ENCODE measurements at places on chromosomes 2 and 18.
A peak's percentile ranks its signal among the peaks of the same experiment; 100 is the strongest.

GRCh38 chr18:28112056-28112470 is 64.9 kb downstream of the CDH2 start:
- peak; percentile 87 for DNase-seq

DNA sequence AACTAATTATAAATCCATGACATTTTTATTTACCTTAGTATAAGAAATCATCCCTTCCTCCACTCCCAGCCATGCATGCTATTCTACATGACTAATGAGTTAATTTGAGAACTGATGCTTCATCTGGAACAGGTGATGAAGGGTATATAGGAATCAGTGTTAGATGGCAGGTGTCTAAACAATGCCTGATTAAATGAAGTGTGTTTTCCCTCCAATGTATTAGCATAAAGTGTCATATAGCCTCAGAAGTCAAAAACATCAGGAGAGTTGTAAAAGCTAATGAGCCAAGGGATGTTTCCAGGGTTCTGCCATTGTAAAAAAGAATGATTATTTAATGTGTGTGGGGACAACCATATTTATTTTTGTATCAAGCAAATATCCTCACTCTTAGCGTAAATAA is 913.8 kb downstream of the DCC start:
- no peak for DNase-seq

- no peak for DNase-seq
These were observed 826.5 kb upstream of the PIK3C3 start for GRCh38 chr18:41128545-41128944.

DNA sequence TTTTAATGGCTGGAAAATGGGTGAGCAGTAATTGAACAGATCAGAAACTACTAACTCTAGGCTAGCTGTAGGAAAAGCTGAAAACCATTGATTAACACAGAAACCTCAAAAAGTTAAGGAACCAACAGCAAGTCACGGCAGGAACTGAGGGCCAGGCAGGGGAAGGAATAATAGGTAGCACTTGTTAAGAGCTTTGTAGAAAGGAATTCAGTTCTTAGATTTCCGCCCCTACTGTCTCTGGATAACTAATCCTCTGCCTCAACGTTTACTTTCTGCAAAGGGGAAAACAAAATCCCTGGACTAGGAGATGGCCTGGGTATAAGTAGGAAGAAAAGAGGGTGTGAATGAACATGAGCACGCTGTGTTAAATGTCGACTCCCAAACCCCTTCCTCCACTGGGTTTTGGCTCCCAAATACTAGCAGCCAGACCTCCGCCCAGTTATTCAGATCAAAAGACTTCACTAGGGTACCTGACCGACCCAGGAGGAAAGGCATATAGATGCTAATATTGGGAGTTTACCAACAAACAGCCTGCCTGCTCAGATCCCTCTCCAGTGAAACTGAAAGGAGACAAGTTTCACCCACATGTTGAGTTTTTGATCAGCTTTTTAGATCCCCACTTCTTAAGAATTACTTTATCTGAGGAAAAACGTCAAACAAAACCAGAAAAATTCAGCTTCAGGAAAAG is 12.4 kb downstream of the SMAD2 start:
- no peak for DNase-seq

DNA sequence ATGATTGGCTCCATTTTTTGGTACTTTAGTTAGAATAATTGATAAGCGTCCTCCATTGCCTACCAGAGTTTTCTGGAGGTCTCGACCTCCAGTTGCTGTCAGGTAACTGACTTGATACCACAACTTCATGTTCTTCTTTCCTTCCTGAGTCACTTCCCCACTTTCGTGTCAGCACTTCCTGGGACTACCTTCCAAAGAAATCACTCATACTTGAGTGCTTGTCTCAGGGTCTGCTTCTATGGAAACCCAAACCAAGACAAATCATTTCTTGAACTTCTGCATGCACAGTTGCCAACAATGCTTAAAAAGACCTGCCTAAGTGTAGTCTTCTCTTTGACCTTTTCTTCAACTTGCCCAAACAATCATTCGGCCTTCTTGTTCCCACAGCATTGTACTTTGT is 210.3 kb upstream of the ETAA1 start:
- no peak for DNase-seq

GRCh38 chr18:78073275-78073674 is 823.6 kb downstream of the GALR1 start:
- DNase-seq, result no peak

DNA sequence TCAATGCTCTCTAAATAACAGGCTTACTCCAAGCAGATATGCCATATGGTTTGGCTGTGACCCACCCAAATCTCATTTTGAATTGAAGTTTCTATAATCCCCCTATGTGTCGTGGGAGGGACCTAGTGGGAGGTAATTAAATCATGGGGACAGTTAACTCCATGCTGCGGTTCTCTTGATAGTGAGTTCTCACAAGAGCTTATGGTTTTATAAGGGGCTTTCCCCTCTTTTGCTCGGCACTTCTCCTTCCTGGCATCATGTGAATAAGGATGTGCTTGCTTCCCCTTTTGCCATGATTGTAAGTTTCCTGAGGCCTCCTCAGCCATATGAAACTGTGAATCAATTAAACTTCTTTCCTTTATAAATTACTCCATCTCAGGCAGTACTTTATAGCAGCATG is 302.7 kb upstream of the ZC3H15 start:
- DNase-seq, result no peak

GRCh38 chr2:181947273-181947672 is 38.4 kb upstream of the PPP1R1C start:
- no peak for DNase-seq

GRCh38 chr2:54899576-54900200 is 150.6 kb downstream of the RTN4 start:
- DNase-seq, result peak; percentile 79

- no peak for DNase-seq
These were observed 176.7 kb downstream of the ST6GAL2 start for GRCh38 chr2:106709229-106709628.

GRCh38 chr2:40043641-40044040 is 264.6 kb upstream of the THUMPD2 start:
- DNase-seq, result no peak

DNA sequence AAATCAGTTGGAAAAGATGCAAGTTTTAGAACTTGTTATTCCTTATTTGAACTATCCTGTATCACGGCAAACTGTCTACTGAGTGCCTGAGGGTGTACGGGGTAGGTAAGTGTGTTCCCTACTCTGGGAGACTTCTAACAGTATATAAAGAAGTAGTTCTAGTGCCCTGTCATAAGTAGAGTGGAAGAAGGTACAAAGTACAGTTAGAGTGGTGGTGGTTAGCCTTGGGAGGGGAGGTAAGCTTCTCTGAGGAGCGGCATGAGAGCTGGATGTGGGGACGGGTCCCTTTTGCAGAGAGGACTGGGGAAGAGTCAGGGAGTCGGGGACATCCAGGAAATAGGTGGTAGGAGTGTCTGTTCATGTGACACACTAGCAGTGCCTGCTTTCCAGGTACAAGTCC is 48.5 kb downstream of the DGKD start:
- DNase-seq, result no peak

- no peak for DNase-seq
These were observed 101.5 kb upstream of the SETBP1 start for GRCh38 chr18:44579028-44579702.

DNA sequence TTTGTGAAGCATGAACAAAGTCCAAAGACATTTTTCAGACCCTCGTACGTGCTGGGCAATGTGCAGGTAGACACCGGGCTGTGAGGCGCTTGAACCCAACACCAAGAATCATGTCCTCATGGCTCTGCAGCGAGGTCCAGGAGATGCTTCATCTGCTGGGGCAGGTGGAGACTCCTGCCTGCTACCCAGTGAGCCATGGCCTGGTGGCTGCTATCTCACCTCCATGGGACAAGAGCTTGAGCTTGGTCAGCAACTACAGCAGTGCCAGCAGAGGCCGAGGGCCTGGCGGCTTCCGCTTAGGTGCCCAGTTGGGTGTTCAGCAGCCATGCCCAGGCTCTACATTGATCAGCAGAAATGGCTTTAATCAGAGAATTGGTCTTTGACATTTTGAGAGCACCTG is 281.0 kb upstream of the HS6ST1 start:
- no peak for DNase-seq

DNA sequence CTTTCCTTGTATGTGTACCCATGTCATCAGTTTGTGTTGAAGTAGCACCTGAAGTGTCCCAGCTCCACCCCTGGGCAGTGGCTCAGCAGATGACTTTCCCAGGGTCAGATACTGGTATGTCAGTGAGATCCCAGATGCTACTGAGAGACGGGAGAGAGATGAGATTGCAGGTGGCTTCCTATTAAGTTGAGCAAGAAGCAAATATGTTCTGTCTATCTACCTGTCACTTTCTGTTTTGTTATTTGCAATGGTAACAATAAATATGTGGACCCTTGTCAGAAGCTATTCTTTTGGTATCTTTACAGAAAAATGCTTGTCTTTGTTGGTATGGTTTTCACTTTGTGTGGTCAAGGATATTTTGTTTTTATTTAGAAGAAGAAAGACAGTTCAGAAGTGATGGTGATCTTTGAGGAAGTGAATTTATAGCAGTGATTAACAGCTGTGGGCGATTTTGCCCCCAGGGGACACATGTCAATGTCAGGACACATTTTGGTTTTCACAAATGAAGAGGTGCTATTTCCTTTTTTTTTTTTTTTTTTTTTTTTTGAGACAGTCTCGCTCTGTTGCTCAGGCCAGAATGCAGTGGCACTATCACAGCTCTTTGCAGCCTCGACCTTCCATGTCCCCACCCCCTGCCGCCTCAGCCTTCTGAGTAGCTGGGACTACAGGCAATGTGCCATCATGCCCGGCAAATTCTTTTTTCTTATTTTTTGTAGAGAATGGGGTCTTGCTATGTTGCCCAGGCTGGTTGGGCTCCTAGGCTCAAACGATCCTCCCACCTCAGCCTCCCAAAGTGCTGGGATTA is 21.4 kb downstream of the MGAT5 start:
- no peak for DNase-seq

DNA sequence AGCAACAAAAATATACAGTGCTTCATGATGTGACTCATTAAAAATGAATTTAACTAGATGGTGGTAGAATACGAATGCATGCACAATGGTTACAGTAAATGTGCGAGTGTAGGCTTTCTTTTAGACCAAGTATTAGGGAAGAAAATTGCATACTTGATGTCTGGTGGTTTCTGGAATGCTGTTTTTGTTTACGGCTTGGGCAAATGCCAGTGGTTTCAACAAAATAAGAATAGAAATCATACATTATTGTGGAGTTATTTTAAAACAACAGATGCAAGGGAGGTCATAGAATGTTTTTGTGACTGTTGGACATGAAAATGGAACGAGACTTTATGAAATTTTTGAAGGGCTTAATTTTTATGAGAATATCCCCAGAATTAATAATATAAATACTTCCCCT is 580.9 kb downstream of the PLCL1 start:
- DNase-seq, result no peak

DNA sequence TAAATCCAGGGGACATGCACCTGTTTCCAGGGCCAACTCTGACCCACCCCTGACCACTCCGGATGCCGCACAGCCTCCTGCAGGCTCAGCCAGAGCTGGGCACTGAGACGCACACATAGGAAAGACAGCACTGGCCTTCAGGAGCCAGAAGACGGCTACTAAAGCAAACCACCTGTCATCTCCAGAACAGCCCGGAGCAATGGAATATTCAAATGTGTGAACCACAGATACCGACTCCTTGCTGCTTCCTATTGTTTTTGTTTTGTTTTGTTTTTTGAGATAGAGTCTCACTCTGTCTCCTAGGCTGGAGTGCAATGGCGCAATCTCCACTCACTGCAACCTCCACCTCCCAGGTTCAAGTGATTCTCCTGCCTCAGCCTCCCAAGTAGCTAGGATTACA is 94.0 kb downstream of the LAMA1 start:
- no peak for DNase-seq

- no peak for DNase-seq
These were observed 146.0 kb upstream of the SH3BP4 start for GRCh38 chr2:234805836-234806235.

GRCh38 chr2:71813315-71813714 is 334.3 kb downstream of the CYP26B1 start:
- no peak for DNase-seq

- no peak for DNase-seq
These were observed 27.4 kb upstream of the CUL3 start for GRCh38 chr2:224612578-224612977.

GRCh38 chr2:170258382-170258781 is 80.4 kb downstream of the MYO3B start:
- no peak for DNase-seq

- peak; percentile 94 for DNase-seq
These were observed 18.7 kb downstream of the SMIM21 start for GRCh38 chr18:75408554-75409506.

DNA sequence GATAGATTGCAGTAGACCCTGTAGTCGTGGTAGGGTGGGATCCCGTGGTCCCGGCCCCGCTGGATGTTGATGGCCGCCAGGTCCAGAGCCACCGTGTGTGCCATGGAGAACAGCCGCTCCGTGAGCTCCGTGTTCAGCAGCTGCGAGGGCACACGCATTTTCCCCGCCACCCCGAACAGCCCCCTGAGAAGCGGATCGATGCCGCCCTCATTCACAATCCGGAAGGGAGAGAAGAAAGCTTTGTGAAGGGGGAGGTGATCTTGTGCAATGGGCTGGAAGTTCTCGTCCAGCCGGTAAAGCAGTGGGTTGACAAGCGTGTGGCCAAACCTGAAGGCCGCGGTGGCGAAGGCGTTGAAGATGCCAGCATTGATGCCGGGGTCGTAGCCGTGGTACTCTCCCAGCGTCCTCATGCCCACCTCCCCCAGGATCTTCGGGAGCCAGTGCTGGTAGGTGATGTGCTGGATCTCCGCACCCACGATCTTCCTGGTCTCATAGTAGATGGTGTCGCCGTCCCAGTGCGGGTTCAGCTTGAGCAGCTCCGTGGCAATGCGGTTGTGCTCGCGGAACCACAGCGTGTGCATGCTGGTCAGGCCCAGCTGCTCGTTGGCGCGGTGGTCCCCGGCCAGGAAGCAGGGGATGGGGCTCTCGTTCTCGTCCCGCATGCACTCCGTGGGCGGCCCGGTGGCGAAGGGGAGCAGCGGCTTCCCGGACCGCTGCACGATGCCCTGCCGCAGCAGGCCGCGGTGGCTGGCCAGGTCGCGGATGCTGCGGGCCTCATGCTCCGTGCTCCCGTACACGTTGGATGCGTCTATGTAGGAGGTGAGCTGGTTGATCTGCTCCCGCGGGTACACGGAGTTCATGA is 95.8 kb downstream of the PXDN start:
- no peak for DNase-seq

DNA sequence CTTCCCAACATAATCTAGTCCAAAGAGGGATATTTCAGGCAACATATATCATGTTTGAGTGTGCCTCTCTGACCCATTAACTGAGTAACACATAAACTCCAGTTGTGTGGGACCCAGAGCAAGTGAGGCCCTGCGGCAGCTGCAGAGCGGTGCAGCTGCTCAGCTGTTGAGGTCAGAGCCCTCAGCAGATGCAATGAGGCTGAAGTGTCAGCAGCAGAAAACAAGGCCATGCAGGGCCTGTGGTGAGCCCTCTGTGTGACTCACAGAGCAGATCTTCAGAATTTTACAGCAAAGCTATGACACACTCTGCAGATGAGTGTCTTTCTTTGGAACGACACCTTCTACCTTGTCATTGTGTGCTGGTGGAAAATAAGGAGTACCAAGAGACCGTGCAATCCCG is 168.5 kb downstream of the CBLN2 start:
- no peak for DNase-seq

- no peak for DNase-seq
These were observed 270.5 kb upstream of the MEIS1 start for GRCh38 chr2:66164470-66164869.

Data from fibroblast of the aortic adventitia (primary cell).